ENCODE measurements at places on chromosomes 16 and 17.

DNA sequence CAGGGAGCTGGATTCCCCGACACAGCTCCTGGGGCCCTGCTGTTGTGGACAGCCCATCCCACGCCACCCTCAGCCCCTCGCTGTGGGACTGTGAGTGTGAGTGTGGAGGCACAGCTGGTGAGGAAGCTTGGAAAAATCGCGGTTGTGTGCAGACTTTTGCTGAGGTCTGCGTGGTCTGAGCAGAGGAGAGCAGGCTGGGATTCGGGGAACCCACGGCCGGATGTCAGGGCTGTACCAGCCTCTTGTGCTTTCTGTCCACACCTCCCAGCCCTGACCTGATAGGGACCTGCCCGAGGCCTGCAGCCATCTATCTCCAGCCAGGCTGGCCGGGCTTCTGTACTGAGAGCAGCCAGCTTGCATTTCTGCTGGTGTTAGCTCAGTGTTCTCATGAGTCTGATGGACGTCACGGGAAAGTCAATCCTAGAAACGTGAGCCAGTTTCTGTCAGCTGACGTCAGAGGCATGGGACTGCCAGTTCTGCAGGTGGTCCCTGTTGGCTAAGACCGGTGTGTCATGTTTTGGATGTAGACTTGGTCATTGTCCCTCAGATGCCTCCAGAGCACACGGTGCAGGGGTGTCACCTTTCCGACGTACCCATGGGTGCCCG, 72.8 kb upstream of the ZNF750 start:
- no peak for DNase-seq

- DNase-seq: no peak
Observed at GRCh38 chr16:13312063-13312462, 410.7 kb downstream of the SHISA9 start.

DNA sequence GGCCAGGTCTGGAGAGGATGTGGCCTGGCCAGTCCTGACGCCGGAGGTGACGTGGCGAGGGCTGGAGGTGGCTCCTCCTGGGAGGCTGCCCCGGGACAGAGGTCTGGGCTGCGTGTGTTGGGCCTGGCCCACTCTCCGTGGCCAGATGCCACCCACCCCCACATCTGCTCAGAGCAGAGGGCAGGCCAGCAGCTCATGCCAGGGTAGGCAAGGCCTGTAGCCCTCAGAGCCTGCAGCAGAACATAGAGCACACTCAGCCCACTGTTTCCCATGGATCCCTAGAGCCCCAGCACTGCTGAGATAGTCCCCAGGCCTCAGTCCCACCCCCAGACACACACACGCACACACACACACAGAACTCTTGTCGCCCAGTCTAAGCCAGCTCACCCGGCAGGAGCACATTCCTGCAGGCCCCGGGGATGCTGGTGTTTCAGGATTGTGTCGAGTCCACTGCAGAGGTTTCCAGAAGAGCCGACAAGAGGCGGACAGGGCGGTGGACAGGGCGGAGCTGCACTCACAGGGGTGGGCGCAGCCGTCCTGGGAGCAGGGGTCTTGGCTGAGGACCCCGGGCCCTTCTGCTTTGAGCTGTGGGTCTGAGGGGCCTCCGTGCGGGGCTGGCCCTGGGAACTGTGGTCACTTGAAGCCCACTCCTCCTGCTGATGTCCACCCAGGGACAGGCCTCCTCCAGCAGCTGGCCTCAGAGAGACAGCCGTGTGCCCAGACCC, 33.4 kb downstream of the SOX8 start:
- DNase-seq: no peak

- DNase-seq: no peak
Observed at GRCh38 chr16:19083670-19084069, 16.3 kb downstream of the COQ7 start.

DNA sequence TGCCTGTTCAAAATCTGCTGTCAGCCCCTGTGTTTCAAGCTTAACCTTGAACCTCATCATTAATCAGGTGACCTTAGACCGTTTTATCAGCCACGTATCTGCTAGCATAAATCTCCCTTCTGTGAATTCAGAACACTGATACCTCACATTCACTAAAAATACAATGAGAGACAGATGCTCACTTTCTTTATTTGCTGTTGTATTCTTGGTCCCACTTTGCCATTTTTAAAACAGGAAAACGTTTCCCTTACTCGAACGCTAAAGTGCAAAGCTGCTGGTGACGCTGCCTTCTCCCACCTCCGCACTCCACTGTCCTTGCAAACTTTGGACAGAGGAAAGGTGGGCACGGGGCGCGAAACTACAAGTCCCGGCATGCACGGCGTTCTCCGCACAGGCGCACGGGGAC, 220 bp upstream of the ARHGAP44 start:
- no peak for DNase-seq

- no peak for DNase-seq
Observed at GRCh38 chr17:36593656-36594316, 2.1 kb downstream of the DHRS11 start.

DNA sequence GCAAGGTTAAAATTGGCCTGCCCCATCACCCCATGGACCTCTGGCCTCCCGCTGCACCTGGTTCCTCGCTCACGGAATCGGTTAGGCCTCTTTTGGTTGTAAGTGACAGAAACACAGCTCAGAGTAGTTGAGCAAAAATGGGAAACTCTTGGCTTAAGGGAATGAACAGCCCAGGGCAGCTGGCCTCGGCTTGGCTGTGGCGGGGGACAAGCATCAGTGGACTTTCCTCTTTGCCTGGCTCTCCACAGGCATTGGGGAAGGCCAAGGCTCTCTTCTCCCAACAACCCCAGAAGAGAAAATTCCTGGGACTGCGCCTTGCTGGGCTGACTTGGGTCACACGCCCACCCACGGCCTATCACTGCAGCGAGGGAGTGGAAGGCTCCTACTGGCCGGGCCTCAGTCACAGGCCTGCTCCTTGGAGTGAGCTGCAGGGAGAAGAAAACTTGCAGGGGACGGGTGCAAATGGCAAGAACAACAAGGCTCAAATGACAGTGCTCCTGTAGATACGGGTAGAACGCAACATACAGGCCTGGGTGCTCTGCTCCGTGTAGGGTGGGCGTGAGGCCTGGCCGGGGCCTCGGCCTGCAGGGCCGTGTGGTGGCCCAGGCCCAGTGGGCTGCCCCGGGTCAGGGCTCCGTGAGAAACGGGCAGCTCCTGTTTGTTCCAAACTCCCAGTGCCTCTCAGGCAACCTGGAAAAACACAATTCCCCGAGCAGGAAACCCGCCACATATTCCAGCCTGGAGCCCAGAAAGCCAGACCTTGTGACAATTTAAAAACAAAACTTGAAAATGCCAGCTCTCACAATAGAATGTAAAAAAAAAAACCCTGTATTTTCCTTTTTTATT, 25.0 kb upstream of the ATP2A3 start:
- no peak for DNase-seq

- DNase-seq: no peak
Observed at GRCh38 chr16:22373662-22374310, 633 bp downstream of the CDR2 start.

DNA sequence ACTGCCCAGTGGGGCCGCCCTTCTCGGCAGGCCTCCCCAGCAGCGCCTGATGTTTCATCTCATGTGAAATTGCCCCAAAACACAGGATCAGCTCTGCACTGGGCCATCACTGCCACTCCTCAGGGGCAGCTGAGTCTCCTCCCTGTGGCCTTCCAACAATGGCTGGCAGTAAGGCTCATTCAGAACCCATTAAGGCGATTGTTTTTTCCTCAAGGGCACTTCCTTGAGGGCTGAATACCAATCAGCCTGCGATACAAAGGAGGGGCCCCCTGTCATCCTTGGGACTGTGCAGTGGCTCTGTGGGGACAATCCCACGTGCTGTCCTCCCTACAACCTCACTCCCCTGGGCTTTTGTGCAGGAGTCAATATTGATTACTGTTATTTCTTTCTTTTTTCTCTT, 47.5 kb downstream of the XYLT1 start:
- DNase-seq: no peak

- no peak for DNase-seq
Observed at GRCh38 chr16:89442990-89443726, 47.2 kb downstream of the ANKRD11 start.

- no peak for DNase-seq
Observed at GRCh38 chr16:89155184-89155679, 16.3 kb upstream of the CDH15 start.
